Left lobe of liver (tissue), 2 donors: ENCODE measurements at places on chromosomes 3 and 15. TPM values are rescaled to one million over a fixed set of nuclear protein-coding genes. Genes with fewer than 3 reads are reported as not detected.

- DNase-seq: no peak
These were observed 32.5 kb downstream of the KLF13 start for GRCh38 chr15:31358957-31359701.

DNA sequence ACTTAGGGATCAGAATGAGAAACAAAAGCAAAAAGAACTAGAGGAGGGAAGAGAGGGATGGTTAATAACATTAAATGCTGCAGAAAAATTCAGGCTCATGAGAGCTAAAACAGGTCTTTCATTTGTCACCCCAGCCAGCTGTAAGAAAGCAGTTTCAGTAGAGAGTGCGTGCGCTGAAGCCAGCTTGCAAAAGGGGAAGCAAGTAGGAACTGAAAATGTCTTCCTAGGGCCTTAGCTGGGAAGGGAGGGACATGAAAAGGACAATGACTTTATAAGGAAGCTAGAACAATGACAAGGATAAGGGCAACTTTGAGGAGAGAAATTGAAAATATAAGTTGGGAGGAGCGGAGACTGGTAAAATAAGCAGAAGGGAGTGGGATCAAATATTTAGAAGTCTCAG, 3.1 kb downstream of the CIAO2A start:
- DNase-seq: no peak

DNA sequence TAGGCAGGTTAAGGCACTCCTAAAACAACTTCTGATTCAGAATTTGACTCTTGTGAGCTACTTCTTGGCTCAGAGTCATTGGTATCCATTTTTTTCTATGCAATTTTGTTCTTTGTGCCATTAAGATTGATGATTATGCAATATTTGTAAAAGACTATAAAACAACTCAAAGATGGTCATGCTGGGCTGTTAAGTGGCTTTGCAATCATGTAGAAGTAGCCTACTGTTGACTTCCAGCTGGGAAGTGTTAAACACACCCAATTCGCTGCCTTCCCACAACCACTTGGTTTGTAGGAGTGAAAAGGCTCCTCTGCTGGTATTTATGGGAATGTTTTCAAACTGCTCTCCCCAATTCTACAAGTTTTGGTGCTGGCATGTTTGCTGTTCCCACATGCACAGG, 74.7 kb upstream of the COL6A6 start:
- no peak for DNase-seq

- DNase-seq: no peak
These were observed 33.2 kb downstream of the TUBGCP4 start for GRCh38 chr15:43404130-43404529.

- peak; percentile 43 for DNase-seq
These were observed 607 bp downstream of the LCTL start for GRCh38 chr15:66565141-66565641.

DNA sequence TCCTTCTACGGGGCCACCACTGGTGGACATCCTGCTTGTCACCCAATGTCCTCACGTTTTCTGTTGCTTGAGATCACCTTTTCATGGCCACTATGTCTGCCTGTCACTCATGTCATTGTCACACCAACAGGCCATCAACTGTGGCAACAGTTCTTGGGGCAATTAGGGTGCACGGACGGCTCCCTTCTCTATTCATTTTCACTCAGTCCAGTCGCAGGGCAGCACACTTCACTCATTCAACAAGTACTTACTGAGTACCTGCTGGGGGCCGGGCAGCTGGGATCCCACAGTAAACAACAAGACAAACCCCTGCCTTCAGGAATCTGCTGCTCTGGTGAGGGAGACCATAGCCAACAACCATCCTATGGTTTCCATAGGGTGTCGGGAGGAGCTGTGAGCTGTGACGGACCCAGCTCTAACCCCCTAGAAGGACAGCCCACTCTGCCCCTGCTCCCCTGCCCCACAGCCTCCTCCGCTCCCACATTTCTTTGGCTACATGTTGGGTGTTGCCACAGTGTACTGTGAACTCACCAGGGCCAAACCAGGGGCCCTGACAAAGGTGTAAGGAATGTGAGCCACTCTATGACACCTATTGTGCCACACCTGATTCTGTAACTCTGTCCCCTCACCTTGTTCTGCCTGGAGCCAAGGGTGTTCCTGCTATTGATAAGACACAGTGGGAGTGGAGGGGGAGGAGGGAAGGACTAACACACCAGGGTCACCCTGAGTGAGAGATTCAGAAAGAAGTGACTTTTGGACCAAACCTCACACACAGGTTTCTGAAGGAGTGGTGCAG, 1.9 kb downstream of the VILL start:
- DNase-seq: no peak

Gene CYP1A1
- total RNA-seq: 1.6 TPM

Gene PARP15
- total RNA-seq: 1.0 TPM

DNA sequence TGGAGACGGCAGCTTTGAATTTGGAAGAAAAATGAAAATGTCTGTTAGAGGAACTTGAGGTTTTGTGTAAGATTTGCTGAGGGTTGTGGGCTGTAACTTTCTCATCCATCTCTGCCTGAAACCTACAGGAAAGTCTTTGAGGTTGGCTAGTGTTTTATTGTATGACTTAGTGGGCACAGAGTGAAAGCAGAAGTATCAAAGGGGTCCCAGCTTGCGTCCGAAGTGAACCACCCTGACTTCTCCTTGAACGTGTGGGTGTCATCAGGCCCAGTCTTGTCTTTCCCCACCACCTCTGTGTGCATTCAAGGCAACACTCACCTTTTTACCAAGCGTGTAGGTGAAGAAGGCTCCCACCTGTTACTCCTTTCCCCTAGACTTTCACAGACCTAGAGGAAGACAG, 682.1 kb upstream of the CFAP20DC start:
- no peak for DNase-seq

DNA sequence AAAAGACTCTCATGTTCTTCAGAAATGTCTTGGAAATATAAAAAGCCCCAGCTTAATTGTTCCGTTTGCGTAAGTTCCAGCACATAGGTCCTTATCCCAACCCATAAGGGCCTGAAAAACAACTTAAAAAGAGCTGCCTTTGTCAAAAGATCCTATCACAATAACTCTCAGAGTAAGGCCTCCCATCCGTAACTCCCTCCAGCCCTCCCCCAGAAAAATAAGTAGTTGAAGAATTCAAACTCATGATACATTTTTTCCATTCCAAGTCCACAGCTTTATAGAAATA, 38.0 kb upstream of the SECISBP2L start:
- DNase-seq: no peak

- no peak for DNase-seq
These were observed 114.8 kb downstream of the WDR76 start for GRCh38 chr15:43941555-43941954.

DNA sequence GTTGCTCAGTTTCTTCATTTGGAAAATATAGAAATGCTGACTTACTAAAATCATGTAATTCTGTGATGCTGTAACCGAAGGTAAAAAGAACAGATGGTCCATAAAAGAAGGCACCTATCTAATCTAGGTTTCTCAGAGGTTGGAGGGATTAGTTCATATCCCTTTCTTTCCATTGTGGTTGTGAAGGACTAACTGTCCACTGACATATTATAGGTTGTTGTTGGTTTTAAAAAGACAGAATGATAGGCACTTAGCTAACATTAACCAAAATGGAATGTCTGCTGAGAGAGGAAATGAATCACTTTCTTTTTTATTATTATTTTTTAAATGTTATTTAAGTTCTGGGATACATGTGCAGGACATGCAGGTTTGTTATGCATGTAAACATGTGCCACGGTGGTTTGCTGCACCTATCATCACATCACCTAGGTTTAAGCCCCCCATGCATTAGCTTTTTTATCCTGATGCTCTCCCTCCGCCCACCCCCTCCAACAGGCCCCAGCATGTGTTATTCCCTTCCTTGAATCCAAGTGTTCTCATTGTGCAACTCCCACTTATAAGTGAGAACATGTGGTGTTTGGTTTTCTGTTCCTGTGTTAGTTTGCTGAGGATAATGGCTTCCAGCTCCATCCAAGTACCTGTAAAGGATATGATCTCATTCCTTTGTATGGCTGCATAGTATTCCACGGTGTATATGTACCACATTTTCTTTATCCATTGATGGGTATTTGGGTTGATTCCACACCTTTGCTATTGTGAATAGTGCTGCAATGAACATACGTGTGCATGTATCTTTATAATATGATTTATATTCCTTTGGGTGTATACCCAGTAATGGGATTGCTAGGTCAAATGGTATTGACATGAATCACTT, 45.8 kb downstream of the ALDH1A2 start:
- DNase-seq: no peak

DNA sequence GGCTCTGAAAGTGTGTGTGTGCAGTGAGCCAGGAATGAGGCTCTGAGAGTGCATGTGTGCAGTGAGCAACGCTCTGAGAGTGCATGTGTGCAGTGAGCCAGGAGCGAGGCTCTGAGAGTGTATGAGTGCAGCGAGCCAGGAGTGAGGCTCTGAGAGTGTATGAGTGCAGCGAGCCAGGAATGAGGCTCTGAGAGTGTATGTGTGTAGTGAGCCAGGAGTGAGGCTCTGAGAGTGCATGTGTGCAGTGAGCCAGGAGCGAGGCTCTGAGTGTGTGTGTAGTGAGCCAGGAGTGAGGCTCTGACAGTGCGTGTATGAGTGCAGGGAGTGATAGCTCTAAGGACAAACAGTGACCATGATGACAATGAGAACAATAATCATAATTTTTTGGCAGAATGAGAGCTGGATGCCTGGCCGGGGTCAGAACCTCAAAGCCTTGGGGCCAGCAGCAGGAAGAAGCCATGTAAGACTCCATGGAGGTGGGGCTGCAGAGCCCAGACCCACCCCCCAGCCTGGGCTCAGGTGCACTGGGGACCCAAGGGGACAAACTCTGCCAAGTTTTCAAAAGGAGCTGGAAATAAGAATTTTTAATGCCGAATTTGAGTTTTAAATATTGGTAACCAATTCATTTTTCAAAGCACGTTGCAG, 85.7 kb upstream of the PRR20G start:
- no peak for DNase-seq

GRCh38 chr3:185797108-185797881, 27.5 kb downstream of the IGF2BP2 start:
- DNase-seq: no peak

GRCh38 chr3:13288732-13289718, 131.1 kb downstream of the NUP210 start:
- DNase-seq: no peak

Gene FLNB
- total RNA-seq: 52.8 TPM

GRCh38 chr3:127770671-127771355, 51.5 kb downstream of the MGLL start:
- DNase-seq: no peak

DNA sequence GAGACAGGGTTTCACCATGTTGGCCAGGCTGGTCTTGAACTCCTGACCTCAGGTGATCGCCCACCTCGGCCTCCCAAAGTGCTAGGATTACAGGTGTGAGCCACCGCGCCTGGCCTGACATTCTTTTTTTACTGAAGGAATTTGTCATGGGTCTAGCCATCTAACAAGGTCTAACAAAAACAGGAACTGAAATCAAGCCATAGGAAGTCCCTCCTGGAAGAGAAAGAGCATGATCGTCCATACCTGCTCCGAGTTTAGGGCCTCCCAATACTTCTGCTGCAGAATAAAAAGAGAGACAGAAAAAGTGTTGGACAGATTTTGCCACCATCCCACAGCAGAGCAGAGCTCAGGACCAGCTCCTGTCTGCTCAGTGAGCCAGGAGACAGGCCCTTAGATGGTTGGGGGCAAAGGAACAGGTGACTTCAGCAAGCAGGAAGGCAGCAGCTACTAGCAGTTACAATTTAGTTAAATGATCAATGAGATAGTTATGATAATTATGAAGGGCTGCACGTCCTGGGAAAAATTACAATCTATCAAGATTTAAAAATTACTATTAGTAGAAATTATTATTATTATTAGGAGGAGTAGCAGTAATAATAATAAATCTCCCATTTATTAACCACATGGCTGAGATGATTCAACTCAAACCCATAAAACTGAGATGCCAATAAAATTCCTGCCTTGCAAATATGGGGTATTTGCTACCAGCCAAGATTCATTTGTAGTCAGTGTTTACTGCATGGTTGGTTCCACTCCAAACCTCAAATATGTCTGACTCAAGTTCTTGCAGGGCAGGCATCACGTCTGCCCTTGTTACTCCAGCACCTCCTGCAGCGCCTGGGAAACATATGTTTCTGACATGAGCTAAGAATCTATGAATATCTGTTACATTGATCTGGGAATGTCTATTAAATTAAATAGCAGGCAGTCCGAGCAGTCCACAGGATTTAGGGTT, 40.1 kb downstream of the TMEM44 start:
- no peak for DNase-seq

DNA sequence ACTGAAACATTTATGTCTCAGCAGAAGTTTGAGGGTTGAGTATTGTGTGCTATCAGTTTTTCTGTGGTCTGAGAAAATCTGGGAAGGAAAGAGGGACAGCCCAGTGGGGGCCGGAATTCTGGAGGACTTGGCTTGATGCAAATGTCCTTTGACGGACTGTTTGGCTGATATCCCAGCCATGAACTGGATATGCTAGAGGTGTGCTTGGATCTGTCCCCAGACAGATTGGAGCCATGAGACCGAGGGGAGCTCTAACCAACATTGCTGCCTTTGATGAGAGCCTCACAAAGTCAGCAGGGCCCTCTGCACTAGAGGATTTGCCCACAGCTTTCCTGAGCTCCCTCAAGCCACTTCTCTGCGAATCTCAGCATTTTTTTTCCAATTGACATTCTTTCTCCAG, 405.6 kb downstream of the NTRK3 start:
- no peak for DNase-seq

DNA sequence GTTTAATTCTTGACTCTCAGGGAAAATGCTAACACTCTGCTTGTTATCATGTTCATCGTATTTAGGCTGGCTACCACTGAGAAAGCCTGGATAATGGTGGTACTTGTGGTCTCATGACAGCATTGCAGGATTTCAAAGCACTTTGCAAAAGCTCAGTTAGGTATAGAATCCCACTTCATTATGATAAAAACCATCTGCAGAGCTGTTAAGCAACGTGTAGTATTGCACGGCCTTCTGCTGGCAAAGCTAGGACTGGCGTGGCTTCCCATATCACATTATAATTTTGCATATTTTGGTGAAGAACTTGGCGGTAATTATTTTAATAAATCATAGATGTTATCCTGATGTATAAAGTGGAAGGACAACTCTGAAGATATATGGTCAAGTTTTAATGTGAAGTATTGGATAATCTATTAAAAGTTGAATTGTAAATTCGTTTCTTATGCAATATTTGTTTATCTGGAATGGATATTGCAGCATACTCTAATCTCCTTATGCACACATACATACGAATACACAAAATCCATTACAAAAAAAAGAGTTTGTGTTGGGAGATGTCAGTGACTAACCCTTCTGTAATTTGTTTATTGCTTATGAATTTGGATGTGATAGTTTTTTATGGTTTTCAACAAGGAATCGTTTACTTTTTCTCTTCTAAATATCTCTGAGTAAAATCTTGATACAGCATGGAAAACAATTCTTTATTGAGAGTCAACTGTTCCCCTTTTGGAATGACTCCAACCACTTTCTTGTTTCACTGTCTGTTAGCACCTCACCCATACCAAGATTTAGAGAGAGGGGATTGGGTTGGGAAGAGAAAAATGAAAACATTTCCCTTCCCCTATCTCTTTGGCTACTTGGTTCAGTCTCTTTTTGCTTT, 9.2 kb downstream of the RAB8B start:
- DNase-seq: no peak

DNA sequence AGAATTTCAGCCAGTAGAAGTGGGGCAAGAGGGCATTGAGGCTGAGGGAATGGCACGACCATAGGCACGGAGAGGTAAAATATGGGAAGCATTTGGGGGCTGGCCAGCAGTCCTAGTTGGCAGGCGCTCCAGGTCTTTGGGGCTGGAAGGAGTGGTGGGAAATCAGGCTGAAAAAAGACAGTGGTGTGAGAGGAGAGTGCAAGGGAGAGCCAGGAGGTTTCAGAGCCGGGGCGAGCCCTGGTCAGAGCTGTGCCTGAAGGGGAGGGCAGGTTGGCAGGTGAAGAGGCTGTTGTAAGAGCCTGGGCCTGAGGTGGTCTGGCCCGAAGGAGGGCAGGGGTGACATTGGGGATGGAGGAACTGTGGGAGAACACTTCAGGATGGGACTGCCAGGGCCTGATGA, 1.6 kb upstream of the IDH3A start:
- no peak for DNase-seq

Gene SAMMSON
- not detected for total RNA-seq
